A549 treated with CORT108297 at 1 μM for 4 hours (cell line): ENCODE measurements at places on chromosomes 3 and 15. TPM values are rescaled to one million over a fixed set of nuclear protein-coding genes. Genes with fewer than 3 reads are reported as not detected.

Gene KPNA1
- total RNA-seq: 53.8 to 63.8 TPM (median 61.2 TPM) in 5 replicates

Gene LINGO1
- total RNA-seq: 8.5 to 13.7 TPM (median 9.8 TPM) in 5 replicates

Gene CDC25A
- total RNA-seq: 8.2 to 10.5 TPM (median 9.5 TPM) in 5 replicates

Gene MESP2
- total RNA-seq: 0.10 to 0.81 TPM (median 0.47 TPM) in 5 replicates

Gene FBXW12
- total RNA-seq: not detected in 5 replicates

Gene COLQ
- 0.13 to 0.68 TPM (median 0.44 TPM) in 5 replicates for total RNA-seq
